ENCODE measurements at places on chromosomes 11 and 22. TPM values are rescaled to one million over a fixed set of nuclear protein-coding genes. Genes with fewer than 3 reads are reported as not detected.

IFITM1 gene
- total RNA-seq = 201 TPM

HTATIP2 gene
- total RNA-seq = 40.0 TPM

DNA sequence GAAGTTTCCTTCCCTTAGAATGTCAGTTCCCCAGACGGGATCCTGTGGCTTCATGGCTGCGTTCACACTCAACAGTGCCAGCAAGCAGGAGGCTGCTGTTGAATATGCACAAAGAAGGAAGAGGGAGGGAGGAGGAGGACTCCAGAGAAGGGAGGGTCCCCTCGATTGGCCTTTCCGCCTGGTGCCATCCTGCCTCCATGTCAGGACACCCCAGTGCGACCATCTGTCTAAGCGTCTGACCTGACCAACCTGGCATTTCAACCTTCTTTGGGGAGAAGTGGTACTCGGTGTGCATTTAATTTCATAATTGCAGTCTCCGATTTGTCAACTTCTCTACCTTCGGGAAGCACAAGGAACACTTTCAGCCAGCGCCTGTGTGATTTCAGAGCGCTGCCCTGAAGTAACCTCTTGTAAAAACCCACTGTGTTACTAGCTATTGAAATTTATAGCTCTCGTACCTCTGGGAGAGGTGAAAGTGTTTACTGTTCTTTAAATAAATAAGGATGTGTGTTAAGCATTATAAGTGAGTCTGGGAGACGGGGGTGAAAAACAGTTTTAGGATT is 1491.9 kb downstream of the TBC1D22A start:
- no peak for DNase-seq

- DNase-seq = no peak
Measured at GRCh38 chr11:116207421-116208141, 565.2 kb downstream of the BUD13 start.

- no peak for DNase-seq
Measured at GRCh38 chr22:37581504-37581903, 1.6 kb upstream of the LGALS2 start.

- peak; percentile 36 for DNase-seq
Measured at GRCh38 chr11:2886191-2886894, 768 bp upstream of the CDKN1C start.
